IPS DF 19.7 (cell line): ENCODE measurements at places on chromosomes 7 and 10.

GRCh38 chr10:98134431-98135221 lies at the start of gene R3HCC1L:
Gene R3HCC1L, plus strand, starts transcription at chr10:98134657. Its CDS starts 73,458 bp downstream, at chr10:98208115.
- DNase-seq = peak; percentile 57

GRCh38 chr7:94907026-94907810 lies at the start of gene PPP1R9A:
Gene PPP1R9A, plus strand, starts transcription at chr7:94907594. Its CDS starts 2,520 bp downstream, at chr7:94910114.
- DNase-seq = no peak

DNA sequence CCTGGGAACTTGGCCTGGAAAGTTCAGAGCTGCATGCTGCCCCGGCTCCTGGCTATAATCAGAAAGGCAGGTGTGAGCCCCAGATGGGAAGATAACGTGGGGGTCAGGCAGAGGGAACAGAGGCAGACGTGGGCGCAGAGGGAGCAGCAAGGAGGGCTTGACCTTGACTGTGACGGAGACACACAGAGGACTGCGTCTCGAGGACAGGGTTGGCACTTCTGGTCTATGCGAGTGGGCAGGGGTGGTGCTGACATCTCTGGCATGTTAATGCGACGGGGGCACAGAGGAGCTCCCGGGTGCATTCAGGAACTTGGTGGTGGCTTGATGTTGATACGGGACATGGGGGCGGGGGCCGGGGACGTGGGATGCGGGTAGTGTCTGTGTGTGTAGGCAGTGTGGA lies 232.1 kb upstream of the GRB10 start:
- no peak for DNase-seq

DNA sequence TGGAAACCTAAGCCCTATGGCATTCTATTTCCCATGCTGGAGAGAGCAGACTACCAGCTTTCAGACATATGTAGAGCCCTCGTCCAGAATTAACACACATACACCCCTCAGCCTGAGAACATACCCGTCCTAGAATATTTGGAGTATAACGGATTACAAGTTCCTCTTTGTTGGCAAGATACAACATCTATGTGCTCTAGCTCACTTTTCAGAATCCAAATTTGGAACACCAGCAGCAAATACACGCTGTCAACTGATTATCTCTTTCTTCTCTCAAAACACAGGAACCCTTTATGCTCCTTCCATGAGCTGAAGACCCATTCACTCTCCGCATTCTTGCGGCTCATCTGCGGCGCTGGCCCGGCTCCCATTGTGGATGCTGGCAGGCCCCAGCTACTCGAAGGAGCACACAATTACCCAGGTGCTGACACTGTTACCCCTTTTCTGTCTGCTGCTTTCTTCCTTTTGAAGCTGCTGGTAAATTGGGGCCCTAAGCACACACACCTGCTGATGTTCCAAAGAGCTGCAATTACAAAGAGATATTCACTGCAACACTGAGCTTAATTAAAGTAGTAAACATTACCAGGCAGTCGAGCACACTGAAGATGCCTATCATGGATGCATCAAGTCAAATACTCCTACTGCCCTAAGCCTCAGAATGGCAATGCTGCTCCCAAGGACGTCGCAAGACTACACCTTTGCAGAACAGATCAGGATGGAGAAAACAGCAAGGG lies 70.0 kb downstream of the VOPP1 start:
- no peak for DNase-seq

DNA sequence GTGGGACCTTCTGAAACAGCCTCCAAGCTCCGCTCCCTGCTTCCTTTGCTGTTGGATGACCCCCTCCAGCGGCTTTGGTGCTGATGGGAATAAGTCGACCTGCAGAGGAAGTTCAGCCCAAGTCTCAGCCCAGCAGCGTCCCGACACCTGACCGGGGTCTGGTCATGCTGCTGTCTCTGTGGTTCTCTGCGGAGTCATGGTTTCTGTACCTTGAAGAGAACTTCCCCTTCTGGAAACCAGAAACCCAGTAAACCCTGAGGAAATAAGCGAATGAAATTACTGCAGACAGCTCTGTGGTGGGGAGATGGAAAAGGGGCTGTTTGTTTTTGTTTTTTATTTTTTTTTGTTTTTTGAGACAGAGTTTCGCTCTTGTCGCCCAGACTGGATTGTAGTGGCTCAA lies 18.3 kb upstream of the ZNF12 start:
- DNase-seq = no peak

DNA sequence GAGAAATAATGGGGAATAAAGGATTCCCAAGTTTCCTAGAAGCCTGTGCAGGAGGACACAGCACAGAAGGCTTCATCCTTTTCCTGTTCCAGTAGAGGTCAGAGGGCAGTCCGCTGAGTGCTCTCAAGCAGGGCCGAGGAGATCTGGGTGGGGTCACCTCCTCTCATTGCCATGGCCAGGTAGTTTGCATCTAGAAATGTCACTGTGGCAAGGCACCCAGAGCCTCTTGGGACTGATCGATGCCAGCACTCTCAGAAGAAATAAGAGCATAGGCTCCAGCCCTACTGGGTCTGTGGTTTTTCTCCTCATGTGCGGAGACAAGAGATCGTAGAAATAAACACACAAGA lies 7.9 kb downstream of the NUB1 start:
- no peak for DNase-seq

DNA sequence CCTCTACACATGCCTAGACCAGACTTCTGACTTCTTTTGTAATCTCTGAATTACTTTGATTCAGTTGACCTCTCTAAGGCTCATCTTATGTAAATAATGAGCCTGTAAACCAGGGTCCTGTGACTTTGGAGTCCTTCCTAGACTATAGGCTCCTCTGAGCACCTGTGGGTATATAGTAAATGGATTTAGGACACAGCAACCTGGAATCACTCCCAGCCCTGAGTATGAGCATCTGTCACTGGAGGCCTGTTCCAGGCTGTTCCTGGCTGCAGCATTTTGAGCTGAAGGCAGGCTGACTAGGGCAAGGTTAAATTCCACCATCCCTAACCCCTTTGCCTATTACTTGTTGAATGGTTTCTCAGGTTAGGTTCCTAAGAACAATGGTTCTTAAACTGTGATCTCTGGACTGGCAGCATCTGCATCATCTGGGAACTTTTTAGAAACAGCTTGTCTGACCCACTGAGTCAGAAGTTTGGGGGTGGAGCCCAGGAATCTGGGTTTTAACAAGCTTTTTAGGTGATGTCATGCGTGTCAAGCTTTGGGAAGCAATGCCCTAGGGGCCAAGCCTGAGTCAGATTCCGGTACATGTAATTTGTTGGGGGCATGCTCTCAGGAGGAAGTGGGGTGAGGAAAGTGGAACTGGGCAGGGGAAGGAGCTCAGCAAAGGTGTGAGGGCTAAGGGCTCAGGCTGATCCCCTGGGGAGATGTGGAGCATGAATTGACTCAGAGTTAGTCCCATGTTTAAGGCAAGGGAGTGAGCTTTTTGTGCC lies 28.2 kb downstream of the MINDY4 start:
- no peak for DNase-seq

DNA sequence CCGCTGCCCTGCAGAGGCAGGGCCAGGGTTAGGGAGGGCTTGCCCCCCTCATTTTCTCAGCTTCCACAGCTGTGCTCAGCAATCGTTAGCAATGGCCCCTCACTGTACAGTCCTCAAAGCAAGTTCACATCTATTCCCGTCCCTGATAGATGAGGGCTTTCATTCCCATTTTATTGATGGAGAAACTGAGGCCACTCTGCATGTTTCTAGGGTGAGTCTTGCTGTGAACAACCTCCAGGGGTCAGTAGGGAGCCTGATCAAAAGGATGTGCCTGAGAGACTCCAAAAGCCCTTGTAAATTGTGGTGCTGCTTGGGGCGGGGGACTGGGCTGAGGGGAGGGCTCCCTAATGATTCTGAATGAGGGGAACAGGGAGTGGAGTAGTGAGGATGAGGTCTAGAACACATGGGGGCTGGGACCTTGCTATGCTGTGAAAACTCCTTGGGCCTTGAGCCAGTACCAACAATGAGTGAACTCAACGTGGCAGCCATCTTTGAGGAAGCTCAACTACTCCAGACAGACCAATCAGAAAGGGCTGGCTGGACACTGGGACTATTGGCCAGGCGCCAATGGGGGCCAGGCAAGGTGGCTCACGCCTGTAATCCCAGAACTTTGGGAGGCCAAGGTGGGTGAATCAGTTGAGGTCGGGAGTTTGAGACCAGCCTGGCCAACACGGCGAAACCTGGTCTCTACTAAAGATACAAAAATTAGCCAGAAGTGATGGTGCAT lies 6.7 kb upstream of the GRIFIN start:
- no peak for DNase-seq

GRCh38 chr7:28630350-28630749 lies 218.0 kb downstream of the CREB5 start:
- DNase-seq = no peak

DNA sequence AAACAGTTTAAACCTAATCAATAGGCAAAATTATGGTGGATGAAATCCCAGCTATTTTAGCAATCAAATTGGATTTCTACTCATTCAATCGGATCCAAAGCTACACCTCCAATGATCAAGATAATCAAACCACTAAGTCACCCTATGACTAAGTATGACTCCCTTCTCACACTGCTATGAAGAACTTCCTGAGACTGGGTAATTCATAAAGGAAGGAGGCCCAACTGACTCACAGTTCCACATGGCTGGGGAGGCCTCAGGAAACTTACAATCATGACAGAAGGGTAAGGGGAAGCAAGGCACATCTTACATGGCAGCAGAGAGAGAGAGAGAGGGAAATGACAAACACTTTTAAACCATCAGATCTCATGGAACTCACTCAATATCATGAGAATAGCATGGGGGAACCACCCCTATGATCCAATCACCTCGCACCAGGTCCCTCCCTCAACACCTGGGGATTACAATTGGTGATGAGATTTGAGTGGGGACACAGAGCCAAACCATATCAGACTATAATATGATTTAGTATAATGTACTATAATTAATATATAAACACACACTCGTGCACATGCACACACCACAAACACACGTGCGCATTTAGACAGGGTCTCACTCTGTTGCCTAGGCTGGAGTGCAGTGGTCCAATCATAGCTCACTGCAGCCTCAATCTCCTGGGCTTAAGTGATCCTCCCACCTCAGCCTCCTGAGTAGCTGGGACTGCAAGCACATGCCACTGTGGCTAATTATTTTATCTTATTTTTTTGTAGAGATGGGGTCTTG lies 213.6 kb upstream of the FOXK1 start:
- no peak for DNase-seq

DNA sequence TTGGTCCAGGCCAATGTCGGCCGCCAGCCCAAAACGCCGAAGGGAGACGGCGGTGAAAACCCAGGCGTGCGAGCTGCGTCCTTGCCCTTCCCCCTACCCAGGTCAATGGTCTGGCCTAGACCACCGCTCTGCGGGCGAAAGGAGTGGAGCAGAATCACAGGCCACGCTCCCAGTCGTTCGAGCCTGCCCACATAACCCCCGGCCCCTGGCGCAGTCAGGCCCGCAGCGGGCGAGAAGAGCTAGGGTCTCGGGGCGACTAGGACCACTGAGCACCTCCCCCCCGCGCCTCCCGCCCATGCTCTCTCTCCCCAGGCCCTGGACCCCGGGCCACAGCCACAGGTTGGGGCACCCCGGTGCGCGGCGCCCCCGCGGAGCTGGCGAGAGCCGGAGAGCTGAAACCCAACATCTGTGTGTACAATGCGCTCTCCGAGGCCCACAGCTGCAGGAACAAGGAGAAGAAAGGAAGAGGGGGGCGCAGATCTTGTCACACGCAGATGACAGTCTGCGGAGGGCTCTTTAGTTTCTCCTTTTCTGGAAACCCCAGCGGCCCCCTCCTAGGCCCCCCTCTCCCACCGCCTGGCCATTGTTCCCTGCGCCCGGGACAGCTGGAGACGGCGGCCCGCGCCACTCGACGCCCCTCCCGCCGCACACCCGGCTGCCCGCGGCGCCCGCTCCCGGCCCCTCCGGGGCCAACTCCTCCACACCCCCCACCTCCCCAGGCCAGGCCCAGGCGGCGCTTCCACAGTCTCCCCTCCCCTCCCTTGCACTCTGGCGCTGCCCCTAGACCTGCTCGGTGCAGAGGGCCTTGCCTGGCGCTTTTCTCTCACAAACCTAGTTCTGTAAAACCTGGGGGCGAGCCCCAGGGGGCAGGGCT lies 355.0 kb downstream of the DNAJB6 start:
- DNase-seq = no peak

DNA sequence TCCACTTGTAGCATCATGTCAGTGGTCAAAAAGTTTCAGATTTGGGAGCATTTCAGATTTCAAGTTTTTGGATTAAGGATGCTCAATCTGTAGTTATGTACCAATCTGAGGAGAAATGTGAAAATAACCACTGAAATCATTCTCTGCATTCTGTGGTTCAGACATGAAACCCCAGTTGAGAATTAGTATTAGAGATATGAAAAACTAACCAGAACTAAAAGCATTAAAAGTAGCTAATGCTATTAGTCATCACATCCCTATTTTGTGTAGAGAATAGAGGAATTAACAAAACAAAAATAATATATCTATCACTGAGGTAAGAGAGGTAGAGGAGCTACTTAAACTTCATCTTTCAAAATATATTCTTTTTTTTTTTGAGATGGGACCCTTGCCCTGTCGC lies 28.0 kb downstream of the MICU1 start:
- no peak for DNase-seq

GRCh38 chr7:130639388-130639787 lies 29.2 kb downstream of the COPG2 start:
- DNase-seq = no peak

DNA sequence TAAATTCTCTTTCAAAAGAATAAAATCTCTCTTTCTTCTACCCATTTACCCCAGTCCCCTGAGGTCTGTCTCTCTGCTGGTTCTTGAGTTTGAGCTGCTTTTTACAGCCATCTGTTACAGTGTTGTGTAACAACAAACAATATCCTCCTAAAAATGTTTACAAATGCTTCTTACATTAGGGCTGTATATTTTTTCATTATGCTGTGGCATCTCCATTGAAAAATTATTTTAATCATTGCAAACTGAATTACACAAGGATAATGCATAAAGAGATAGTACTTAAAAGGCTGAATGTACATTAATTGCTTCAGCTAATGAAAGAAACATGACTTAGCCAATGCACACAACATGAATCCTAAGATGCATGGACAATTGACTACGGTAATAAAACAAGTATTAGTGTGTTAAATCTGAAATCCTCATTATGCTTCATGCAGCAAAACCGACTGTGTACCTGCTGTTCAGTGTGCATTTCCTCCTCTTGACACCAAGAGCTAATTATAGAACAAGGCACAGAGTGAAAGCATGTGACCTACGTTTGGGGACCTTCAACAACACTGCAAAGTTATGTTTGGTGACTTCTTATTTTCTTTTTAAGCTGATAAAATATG lies 181.7 kb upstream of the RHOBTB1 start:
- no peak for DNase-seq

DNA sequence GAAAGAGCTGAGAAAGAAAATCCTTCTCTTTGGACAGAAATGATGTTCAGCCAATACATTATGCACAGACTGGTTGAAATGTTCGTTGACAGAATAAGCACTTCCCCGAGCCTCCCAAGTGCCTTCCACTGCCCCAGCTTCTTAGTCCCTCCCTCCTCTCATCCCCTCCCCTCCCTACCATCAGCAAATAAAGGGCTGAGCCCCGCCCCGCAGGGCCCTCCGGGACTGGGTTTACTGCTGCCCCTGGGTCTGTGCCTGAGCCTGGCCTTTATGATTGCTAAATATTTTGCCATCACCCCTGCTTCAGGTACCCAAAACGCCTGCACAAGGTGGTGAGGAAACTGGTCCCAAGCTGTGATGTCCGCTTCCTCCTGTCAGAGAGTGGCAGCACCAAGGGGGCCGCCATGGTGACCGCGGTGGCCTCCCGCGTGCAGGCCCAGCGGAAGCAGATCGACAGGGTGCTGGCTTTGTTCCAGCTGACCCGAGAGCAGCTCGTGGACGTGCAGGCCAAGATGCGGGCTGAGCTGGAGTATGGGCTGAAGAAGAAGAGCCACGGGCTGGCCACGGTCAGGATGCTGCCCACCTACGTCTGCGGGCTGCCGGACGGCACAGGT lies 28.1 kb downstream of the HKDC1 start:
- no peak for DNase-seq

GRCh38 chr7:119482209-119482608 lies 790.8 kb upstream of the KCND2 start:
- DNase-seq = peak; percentile 70
